ENCODE measurements at places on chromosomes 3 and 15.

DNA sequence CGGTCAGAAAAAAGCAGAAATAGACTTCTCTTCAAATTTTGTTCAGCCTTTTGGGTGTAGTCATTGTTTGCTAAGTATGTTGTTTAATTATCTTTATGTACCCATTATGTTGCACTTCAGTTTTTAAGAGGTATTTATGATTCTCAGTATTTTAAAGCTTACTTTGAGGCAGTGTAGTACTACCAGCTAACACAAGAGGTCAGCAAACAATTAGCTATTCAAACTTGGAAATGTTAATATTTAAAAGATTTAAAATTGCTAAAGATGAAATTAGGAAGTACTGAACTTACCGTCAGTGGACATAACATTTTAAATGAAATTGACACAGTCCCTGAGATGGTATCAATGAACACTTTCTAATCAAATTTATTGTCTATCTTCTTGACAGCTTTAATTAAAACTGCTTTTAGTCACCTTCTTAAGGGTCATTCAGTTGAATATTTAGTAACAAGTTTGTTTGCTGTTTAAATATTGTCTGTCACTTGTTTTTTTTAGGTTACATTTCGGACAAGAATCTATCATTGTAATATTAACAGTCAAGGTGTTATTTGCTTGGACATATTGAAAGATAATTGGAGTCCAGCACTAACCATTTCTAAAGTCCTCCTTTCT, 28.1 kb downstream of the NKIRAS1 start:
- DNase-seq = no peak

GRCh38 chr3:126314305-126314789, 42.9 kb downstream of the KLF15 start:
- no peak for DNase-seq

DNA sequence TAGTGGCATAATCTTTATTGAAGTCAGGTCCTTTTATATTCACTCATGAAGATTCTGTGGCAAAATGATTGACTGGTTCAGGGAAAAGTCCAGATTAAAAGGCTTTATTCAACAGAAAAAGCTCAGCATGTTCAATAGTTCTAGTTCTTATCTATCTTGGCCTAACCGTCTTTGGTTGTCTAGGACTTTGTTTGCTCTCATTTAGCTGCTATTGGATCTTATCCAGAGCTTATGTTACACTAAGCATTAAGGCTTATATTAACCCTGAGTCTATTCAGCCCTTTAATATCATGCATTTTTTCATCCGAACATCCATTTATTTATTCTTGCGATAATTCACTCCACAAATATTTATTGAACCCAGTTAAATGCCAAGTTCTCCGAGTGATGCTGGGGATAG, 601.0 kb upstream of the SGO1 start:
- DNase-seq = no peak

- no peak for DNase-seq
Measured at GRCh38 chr3:196273655-196274054, 13.9 kb downstream of the PCYT1A start.

- no peak for DNase-seq
Measured at GRCh38 chr3:172224560-172225214, 185.3 kb downstream of the FNDC3B start.

- no peak for DNase-seq
Measured at GRCh38 chr3:160450846-160451245, 1.3 kb upstream of the TRIM59 start.

- DNase-seq = no peak
Measured at GRCh38 chr3:87247430-87247773, 20.3 kb downstream of the CHMP2B start.

GRCh38 chr15:84863565-84864443, 20.7 kb upstream of the SLC28A1 start:
- no peak for DNase-seq

DNA sequence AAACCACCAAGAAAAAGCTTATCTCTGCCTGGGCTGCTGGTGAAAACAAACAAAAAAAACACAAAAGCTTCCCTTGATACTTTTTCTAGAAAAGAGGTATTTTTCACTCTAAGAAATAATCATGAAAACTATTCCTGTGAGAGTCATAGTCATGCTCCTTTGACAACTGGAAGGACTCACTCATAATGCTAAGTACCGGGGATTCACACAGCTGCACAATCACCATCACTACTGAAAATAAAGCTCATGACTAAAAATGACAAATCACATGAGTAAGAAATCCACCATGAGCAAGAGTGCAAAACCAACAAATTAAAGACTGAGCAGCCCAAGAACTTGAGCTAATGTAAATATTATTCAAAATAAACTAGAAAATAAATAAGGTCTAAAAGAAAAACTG, 10.6 kb upstream of the POU1F1 start:
- no peak for DNase-seq

DNA sequence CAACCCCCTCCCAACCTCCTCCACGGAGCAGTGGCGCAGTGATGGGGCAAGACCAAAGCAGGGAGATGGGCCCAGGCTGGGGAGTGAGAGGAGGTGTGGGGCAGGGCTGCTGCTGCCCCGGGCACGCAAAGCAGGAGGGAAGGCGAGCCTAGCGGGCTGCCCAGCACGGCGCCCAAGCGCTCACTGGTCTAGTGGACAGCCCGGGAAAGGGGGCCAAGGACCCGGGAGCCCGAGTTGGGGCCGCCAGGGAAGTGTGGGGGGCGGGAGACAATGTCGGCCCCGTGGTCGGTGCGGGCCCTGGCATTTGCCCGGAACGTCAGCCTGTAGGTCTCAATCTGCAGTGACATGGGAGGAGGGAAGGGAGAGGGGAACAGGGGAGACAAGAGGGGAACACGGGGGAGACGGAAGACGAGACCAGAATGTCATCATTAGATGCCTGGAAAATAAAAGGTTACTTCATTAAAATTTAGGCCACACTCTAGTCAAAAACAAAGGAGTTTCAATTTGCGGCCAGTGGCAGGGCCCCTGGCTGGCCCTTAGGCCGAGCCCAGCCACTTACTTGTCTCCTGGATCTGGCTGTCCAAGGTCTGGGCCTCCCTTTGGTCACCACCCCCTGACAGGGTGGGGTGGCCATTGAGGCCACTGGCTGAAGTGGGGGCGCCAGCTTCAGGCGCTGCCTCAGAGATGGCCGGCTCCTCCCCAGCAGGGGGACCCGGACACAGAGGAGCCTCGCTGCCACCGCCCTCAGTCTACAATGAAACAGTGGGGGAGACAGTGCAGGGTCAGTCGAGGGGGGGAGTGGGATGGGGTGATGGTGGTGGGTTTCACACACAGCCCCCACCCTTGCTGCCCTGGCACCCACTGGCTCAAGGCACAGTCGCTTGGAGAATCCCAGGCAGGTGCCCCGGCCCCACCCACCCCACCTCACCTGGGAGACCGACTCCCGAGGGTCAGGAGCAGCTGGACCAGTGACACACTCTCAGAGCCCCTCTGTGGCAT, 50.0 kb downstream of the DHX30 start:
- no peak for DNase-seq

- DNase-seq = no peak
Measured at GRCh38 chr3:36677331-36678007, 86.9 kb downstream of the DCLK3 start.

DNA sequence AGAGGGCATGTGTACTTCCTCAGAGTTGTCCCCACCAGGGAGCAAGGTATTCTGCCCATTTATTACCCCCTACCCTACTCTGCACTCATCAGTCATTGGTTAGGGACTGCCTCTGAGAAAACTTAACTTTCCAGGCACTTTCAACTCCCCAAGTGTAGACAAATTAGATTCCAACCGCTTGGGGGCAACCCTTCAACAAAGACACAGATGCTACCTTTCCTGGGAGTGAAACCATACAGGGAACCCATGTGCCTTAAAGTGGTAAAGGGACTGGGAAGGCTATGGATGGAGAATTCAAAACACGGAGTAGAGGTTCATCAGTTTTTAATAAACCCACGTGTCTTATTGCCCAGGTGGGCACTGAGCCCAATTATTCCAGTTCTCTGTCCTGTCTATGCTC, 19.4 kb upstream of the UBE2E2 start:
- peak; percentile 77 for DNase-seq

DNA sequence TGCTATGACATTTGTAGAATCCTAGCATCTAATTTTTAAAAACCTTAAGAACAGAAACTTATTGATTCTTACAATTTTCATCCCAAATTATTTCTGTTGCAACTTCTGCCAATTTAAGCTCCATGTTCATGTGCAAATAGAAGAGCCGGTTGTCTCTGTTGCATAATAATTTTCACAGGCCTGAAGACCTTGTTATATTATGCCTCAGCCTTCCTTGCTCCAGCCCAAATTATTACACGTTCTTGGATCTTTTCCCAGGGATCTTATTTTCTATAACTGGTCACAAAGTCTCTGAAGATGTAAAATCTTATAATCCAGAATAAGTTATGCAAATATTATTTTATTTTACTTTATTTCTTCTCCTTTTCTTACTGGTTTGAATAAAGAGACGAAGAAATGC, 210.7 kb upstream of the DPH6 start:
- DNase-seq = no peak

DNA sequence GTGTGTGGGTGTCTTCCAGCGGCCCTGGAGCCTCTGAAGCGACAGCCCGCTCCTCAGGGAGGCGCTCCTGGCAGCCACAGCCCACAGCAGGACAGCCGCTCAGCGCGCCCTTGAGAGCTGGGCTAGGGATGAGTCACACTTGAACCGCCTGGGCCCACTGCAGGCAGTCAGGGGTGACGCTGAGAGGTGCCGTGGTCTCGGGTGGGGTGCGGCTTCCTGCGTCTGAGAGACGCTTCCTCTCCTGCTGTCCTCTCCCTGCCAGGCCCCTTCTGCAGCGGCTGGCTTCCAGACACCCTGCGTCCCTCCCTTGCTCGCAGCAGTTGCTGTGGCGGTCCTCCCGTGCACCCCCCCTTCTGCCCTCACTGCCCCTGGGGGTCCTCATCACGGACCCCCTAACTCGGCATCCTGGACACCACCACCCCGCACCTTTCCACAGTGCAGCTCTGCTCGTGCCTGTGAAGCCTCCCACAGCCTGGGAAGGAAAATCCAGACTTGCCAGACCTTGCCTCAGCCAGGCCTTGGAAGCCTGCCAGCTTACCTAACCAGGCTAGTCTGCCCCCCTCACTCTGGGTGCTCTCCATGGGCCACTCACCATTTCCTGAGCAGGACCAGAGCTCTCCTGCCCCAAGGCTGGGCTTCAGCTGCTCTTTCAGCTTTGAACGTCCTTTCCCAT, 1.1 kb upstream of the SPTBN5 start:
- DNase-seq = peak; percentile 50

DNA sequence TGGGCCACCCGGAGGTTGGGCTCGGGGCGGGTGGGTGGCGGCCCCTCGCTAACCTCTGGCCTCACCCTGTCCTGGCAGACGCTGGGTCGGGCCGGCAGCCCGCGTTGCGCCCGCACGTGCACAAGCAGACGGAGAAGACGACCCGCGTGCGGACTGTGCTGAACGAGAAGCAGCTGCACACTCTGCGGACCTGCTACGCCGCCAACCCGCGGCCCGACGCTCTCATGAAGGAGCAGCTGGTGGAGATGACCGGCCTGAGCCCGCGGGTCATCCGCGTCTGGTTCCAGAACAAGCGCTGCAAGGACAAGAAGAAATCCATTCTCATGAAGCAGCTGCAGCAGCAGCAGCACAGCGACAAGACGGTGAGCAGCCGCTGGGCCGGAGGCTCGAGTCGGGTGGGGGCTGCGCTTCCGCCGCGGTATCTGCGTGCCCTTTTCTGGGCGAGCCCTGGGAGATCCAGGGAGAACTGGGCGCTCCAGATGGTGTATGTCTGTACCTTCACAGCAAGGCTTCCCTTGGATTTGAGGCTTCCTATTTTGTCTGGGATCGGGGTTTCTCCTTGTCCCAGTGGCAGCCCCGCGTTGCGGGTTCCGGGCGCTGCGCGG, 3.7 kb downstream of the ISL2 start:
- DNase-seq = peak; percentile 59

DNA sequence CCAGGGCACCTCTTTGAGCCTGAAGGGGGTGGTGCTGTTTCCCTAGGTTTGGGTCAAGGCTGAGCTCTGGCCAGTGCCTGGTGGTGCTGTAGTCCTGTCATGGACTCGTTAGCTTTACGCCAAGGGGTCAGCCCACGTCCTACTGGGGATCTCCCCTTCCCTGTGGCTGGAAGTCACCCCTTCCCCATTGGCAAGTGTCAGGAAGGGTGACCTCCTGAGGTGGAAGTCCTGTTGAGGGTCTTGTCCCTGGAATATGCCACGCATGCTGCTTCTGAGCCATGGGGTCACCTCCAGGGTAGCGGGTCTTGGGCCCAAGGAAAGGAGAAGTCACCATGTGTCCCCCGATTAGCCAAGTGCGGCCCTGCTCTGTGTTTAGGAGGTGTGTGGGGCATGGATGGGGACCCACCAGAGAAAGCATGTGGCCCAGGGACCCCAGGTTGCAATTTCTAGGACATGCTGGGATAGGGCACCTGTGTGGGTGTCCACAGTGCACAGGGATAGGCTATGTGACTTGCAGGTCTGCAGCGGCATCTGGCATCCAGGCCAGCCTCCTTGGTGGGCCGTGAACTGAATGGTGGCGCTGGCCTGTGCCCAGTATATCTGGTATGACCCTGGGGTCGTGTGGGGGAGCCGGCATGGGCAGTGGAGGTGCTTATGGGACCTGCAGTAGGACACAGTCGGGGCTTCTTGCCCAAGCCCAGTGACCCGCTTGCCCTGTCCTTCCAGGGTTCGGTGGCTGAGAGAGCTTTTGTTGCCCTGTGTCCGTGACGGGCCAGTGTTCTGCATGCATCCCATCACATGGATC, 226.7 kb downstream of the SNRPN start:
- DNase-seq = no peak

DNA sequence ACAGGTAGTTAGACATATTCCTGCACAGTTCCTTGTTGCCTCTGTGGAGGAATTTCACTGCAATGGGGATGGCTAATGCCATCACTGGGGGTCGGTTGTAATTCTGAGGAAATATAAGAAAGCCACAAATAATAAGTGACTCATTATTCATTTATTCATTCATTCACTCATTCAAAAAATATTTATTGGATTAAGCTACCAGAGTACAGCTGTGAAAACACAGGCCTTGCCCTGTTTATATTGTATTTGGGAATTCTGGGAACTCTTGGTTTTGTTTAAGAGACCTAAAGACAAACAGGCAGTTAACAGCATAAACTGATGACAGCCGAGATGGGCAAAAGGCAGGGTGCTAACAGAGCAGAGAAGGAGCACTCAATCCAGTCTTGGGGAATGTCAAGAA, 23.6 kb downstream of the PTX3 start:
- no peak for DNase-seq

GRCh38 chr15:92951800-92952457, 51.8 kb downstream of the CHD2 start:
- DNase-seq = no peak

Data from NCI-H82 (cell line).